ENCODE measurements at places on chromosomes 7 and 10.

DNA sequence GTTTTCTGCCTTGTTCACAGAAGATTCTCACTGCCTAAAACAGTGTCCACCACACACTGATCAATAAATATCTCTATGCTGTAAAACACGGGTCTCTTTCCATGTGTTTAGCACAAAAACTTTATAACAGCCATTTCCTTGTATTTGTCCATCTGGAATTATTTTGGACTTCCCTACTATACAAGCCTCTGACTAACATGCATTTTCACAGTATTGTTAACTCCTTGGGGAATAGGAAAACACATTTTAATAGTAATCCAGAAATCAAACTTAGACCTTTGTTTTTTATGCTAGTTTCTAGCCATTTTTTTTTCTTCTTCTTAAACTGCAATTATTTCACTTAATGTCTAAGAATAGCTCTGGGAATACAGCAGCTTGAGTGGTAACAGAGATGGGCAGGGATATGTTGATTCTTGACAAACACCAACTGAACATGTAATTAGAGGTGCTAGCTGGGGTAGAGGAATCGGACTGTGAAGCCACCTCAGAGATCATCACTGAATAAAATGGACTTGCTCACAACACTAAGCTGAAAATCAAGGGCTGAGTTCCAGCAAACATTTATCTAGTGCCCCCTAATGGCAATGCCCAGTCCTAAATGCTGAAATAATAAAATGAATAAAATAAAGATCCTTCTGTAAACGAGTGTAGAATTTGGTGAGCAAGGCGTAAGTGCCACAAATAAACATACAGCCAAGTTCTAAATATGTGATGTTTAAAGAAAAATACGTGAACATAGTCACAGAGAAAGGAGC is 593.1 kb downstream of the SORCS1 start:
- no peak for DNase-seq

- no peak for DNase-seq
Observed at GRCh38 chr7:76142861-76143260, 58.8 kb upstream of the SRRM3 start.

DNA sequence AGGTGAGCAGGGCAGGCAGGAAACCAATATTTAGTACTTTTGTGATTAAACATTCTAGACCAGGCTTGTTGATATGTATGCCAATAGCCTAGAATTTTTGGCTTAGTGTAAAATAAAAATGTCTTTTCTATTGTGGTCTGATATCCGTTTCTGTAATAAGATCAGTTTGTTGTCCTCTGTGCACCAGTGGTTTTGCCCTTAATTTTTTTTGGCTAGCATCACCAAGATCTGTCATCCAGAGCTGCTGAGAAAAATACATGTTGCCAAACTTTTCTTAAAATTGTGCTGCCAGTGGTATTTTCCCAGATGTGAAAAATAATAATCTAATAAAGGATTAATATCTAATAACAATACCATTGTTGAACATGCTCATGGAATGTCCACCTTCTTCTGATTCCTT is 115.6 kb downstream of the TWIST1 start:
- DNase-seq, result no peak

DNA sequence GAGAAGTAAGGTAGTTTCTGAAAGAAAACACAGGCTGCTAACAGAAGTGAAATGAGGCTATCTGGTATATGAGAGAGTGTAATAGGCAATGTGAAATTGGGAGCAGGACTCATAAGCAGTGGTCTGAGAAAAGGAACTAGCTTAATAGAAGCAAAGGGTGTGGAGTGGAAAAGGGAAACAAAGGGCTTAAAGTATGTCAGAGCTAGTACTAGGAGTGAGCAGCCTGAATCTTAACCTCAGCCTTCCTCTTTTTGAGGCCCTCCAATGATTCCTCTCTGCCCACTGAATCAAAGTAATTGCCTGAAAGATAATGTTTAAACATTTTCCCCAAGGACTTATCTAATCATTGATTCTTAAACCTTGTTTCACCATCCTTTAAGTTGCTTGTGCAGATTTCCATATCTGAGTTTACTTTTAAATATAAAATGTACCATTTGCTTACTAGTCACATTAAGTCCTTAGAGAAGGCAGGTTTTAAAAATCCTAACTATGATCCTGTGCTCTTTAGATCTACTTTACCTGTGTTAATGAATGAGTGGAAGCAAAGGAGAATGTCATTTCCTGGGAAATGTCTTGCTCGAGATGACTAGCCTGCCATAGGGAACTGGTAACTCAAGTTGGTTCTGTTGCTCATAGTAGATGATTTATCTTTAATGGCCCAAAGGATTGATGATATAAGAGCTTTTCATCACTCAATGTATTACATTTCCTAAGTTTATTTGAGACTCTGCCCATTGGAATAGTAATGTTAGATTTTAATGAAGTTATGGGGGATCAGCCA is 155.0 kb downstream of the SKAP2 start:
- DNase-seq, result no peak

GRCh38 chr10:102141583-102142107 is 8.8 kb downstream of the PPRC1 start:
- no peak for DNase-seq

DNA sequence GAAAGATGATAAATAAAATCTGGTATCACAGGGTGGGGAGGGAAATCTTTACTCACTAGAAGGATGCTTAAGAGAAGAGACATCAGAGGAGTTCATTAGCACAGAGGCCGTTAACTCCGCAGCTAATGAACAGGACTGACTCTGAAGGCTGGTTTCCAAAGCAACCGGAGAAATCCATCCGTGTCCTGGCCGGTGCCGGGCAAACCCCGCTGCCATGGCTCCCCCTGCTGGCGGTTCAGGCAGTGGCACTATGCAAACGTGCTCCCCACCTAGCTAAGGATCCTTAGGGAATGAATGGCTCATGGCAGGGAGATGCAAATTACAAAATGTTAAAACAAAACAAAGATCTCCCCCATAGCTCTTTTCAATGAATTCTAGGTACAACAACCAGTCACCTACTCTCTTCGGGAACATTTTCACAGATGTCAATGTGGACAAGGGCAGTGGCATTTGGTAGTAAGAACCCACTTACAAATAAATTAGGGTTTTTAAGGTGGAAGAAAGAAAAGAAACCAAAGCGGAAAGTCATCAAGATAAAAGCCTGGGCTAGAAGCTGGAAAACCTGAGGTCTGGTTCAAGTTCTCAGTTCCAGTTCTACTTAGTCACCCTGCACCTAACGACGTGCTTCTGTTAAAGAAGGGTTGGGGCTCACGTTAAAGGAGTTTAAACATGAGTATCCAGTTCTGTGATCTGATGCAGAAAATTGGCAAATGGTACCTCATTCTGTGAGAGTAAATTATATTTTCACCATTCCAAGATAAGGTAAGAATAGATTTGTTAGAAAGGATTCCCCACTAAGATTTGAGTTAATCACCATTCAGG is 138.2 kb downstream of the SVIL start:
- DNase-seq, result peak; percentile 91

DNA sequence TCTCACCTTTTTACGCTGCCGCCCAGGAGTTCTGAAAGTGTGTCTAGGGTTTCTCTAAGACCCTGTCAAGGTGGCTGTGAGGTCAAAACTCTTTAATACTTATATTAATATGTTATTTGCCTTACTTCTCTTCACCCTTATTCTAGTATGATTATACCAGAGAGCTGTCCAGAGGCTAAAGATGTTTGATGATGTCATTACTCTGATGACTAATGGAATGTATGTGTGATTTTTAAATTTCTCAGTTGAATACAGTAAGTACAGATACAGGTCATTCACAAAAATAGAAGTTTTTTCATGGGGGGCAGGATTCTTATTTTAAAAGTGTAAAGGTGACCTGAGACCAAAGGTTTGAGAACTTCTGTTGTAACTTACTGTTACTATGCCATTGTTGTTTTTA is 150.6 kb upstream of the FOXP2 start:
- DNase-seq, result no peak

GRCh38 chr10:97534746-97535367 is 36.1 kb downstream of the UBTD1 start:
- peak; percentile 78 for DNase-seq

DNA sequence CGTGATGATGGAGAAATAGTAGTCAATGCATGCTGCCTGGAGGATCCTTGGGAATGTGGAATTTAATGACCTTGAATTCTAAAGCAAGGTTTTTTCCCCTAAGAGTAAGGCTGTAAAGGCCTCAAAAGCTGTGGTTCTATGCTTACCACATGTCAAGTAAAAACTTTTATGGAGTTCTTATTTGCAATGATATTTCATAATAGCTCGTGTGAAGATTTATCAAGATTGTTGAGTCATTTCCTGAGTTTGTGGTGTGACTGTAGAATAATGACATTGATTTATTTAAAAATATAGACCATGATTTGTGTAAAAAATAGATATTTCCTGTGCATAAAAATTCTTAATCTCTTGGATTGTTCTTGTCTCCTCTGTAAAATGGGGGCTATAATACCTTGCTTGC is 67.5 kb upstream of the SORCS1 start:
- no peak for DNase-seq

- no peak for DNase-seq
Observed at GRCh38 chr10:72785409-72785808, 93.5 kb downstream of the MCU start.

- no peak for DNase-seq
Observed at GRCh38 chr10:116873134-116873533, 23.8 kb downstream of the ENO4 start.

DNA sequence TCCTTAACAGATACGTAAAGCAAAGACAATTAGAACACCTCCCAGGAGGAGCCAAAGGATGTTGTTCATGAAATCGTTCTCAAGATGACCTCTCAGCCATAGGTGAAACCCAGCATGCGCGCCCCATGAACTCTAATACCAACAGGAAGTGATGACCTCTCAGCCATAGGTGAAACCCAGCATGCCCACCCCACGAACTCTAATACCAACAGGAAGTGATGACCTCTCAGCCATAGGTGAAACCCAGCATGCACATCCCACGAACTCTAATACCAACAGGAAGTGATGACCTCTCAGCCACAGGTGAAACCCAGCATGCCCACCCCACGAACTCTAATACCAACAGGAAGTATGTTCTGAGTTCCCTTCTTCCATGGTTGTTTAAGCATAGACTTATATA is 205.2 kb upstream of the ADARB2 start:
- DNase-seq, result no peak

GRCh38 chr10:21524131-21524525 is 1.4 kb downstream of the SKIDA1 start:
- no peak for DNase-seq

- DNase-seq, result no peak
Observed at GRCh38 chr10:104831272-104831671, 190.2 kb downstream of the SORCS3 start.

Data from H9 (cell line).